ENCODE measurements at places on chromosomes 1 and 21.

DNA sequence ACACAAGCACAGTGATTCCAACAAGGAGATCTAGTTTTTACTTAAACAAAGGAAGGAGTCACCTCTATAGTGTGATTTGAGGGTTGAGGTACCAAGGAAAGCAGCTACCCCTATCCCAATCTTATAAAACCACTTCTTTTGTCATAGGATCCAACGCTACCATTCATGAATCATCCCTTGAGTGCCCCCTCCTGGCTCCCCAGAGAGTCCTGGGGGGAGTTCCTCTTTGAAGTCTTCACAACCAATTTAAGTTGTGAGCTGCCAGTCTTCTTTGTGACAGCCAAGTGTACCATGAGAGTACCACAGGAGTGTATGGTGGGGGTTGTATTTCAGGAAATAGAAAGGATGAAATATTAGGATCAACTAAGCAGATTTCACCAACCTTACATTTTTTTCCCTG lies 39.1 kb upstream of the NHLH2 start:
- no peak for DNase-seq

GRCh38 chr21:45424854-45425795 lies 20.2 kb downstream of the COL18A1 start:
- no peak for DNase-seq

GRCh38 chr1:75165264-75165663 lies 31.1 kb downstream of the LHX8 start:
- DNase-seq = no peak

DNA sequence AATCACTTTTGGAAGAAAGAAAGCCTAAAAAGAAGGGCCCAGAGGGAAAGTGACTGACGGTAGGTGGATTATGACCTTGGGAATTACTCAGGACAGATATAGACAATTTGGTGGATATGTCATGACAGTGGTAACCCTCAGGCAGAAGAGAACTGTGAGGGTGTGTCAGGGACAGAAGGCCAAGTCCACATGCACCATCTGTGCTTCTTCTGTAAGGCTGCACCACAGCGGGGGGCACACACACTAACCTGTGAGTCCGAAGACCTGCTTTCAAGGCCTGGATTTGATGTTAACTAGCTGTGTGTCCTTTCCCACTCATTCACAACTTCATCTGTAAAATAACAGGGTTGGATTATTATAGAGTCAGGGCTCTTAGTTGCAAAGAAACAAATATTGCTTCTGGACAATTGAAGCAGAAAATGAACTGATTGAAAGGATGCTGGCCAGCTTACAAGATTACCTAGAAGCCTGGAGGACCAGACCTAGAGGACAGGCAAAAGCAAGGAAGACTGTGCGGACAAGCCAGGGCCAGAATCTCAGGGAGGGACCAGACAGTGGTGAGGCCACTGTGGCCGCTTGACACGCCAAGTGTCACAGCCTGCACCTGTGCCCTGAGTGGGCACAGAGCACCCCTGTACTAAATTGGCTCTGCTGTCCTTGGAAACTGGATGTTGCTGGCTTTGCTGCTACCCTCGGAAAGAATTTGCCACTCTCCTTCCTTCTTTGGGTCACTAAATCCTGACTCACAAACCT lies 34.7 kb upstream of the USP24 start:
- no peak for DNase-seq

GRCh38 chr21:14675774-14676530 lies 129.8 kb upstream of the SAMSN1 start:
- no peak for DNase-seq

DNA sequence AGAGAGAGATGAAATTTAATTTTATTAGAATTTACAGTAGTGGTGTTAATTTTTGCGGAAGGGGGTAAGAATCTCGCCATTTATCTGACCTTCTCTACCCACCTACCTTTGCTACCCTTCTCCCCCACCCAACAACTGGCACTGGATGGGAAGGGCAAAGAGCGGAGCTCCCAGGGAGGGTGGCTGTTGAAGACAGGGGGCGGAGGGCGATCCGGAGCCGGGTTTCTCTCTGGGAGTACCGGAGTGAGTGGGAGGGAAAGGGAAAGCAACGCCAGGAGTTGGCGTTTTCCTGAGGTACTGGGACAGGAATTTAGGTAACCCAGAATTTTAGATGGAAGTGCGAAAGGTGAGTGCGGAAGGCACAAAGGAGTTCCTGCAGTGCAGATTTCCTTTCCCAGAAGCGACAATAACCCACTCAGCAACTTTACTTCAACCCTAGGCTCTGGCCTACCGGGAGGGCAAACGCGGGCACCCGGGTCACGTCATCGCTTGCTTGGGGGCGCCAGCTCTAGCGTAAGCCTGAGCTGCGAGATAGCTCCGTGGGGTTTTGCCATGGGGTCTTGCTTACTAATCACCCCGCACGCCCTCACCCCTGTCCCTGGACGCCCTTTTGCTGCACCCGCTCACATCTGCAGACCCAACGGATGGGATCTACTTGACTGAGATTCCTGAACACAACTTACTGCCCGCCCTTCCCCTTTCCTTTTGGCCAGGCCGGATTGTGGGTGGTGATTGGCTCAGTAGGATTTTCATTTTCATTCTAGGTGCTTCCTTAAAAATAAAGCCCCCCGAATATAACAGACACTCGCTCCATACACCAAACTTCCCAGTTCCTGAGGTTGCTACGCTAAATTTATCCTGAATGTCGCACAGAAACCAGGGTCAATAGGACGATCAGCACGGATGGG lies 413.0 kb upstream of the ESRRG start:
- DNase-seq = no peak

DNA sequence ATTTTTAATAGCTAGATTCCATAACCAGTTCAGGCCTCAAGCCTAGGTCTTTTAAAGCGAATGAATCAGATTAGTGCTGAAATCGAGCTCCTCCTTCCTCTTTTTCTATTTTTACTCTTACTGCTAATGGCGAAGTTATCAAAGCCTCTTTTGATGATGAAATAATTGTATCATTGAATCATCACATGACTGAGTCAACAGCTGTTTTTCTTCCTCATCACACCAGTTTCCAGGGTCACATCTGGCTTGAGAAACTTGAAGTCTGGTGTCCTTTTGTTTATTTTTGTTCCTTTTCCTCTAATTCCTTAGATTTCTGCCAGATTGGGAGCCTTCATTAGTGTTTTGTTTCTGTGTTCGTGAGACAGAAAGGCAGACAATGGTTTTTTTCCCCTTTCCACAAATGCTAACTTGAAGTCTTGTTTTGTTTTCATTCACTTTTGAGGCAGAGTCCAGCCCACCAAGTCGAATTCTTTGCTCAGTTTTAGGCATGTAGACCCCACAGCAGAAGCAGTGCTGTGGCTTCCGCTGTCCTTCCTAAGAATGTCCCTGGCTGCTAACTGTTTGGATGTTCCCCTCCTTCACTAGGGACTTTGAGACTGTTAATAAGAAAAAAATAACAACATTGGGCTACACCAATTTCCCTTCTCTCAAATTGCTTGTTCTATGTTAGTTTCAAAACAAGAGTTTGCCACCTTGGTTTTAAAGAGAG lies 51.9 kb upstream of the FMOD start:
- no peak for DNase-seq

GRCh38 chr1:200732438-200732837 lies 6.3 kb upstream of the CAMSAP2 start:
- no peak for DNase-seq

DNA sequence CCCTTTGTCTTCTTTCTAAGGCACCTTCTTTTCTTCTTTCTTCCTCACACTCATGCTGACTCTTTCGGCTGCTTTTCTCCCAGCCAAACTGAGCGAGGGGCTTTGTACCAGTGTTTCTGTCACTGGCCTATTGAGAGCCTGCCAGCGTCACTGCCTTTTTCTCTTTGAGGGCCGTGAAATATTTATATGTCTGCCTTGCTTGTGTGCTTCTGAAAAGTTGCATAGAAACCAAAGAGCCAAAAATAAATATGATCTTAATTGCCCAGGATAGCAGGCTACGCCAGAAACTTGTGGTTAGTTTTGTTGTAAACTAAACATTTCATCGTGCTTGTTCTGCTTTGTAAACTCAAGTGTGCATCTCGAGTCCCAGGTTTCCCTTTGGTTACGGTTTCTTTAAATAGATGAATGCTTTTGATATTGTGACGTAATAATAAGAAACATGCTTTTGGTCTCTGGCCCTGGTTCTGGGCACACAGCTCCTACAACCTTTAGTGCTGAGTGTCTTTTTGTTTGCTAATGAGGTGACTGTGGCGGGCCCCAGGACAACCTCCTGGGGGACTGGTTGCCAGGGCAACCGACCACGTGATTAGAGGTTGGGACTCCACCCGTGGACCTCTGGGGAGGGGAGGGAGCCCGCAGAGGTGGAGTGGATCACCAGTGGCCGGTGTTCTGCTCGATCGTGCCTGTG lies 10.8 kb downstream of the SLC37A1 start:
- DNase-seq = peak; percentile 82

DNA sequence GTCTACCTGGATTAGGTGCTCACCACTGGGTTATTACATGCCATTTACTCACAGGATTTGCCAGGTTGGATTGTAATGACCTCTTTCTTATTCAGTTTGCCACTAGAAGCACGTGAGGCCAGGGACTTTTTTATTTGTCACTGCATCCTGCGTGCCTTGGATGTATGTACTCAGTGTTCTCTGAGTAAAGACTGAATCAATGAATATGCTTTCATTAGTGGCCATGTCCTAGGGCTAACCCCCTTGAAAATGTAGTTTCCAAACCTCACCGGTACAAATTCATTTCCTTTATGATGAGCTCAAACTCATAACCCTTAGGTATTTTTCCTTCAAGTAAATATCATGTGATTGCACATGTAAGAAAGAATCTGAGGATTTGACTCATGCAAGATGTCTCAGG lies 1.3 kb upstream of the ZP4 start:
- DNase-seq = no peak

DNA sequence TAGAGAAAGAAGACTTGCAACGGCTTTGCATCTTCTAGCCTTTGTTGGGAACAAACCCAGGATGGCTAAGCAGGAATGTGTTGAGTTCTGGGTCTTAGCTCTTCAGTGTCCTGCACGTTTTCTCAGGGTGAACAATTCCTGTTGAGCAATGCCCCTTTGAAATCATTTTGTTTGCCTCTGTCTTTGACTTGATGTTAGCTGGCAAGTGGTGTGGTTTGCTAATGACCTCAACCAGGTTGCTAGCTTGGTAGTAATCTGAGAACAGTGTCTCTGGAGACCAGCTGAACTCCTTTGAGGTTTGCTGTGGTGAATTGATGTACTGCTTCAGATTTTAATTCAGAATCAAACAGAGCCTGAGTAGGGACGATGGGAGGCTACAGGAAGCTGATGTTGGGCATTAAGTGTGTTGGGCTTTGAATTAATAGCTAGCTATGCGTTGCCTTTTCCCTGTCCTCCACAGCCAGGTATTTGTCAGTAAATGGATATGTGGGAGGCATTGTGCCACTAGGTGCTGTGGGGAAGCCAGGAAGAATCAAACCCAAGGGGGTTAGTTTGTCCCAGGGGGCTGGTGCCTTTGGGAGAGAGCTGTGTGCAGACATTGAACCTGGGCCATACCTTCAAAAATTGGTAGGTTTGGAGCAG lies 23.3 kb upstream of the SRSF10 start:
- DNase-seq = peak; percentile 11

DNA sequence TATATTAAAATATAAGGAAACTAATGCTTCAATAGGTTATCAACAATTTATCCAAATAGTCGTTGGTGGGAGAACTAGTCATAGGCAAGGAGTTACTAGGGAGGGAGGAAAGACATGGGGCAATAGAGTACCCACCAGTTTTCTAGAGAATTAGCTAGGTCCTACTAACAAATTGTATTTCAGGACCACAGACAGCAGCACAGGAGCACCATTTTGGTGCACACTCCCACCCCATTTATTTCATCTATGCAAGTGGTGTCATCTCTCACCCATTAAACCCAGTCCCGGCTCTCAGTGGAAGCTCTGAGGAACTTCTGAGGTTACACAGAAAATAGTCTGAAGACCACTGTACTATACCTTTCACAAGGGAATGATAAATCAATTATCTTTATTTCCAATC lies 89.0 kb upstream of the BCAR3 start:
- no peak for DNase-seq

- DNase-seq = no peak
Observed at GRCh38 chr21:45863267-45863666, 118.3 kb upstream of the COL6A1 start.

- peak; percentile 74 for DNase-seq
Observed at GRCh38 chr21:43361493-43362296, 65.2 kb downstream of the SIK1 start.

DNA sequence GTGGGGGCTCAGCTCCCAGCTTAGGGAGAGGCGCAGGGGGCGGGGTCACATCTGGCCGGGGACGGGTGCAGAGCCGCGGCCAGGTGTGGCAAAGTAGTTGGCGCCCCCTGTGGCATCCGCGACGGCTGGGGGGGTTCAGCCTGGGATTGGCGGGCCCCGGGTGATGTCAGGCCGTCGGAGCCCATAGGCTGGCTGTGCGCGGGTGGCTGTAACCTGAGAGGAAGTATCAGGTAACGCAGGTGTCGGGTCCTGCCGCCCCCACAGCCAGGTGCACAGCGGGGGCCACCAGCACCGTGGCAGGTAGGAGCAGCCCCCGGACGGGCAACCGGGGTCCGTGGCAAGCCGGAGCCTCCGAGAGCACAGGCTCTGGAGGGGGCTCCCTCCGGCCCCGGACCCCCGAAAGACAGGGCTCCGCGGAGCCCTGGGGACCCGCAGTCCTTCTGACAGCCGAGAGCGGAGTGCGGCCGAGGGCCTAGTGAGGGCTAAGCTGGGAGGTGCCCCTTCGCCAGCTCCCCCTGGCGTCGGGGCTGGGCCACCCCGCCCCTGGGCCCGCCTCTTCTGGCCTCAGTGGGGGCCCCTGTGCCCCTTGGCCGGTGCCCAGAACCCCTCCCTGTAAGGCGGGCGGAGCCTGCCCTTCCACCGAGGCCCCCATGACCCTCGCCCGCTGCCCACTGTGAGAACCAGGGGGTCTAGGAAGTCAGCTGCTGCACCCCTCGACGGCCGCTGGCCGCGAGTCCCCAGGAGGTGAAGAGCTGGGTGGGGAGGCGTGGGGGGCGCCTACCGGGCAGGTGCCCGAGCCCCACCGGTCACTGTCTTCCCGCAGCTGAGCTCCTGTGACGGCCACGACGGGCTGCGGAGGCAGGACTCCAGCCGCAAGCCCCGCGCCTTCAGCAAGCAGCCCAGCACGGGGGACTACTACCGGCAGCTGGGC lies 17.9 kb downstream of the TNFRSF25 start:
- DNase-seq = no peak

DNA sequence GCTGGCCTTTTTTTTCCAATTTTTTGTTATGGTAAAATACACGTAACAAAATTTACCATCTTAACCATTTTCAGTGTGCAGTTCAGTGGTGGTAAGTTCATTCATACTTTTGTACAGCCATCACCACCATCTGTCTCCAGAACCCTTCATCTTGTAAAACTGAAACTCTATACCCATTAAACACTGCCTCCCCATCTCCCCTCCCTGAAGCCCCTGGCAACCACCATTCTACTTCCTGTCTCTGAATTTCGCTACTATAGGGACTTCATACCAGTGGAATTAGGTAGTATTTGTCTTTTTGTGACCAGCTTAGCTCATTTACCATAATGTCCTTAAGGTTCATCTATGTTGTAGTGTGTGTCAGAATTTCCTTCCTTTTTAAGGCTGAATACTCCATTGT lies 8.7 kb downstream of the PKNOX1 start:
- DNase-seq = no peak

GRCh38 chr21:35201288-35201687 lies 152.2 kb upstream of the RUNX1 start:
- DNase-seq = no peak

Measured in GM20000 (cell line).